ENCODE measurements at places on chromosomes 6 and 20. TPM values are rescaled to one million over a fixed set of nuclear protein-coding genes. Genes with fewer than 3 reads are reported as not detected.

GRCh38 chr6:18457065-18457737 lies 70.1 kb downstream of the RNF144B start:
- DNase-seq = peak; percentile 28

GRCh38 chr6:37653933-37654565 lies 43.6 kb downstream of the MDGA1 start:
- DNase-seq = peak; percentile 79

- DNase-seq = no peak
These were observed 11.5 kb upstream of the CST7 start for GRCh38 chr20:24937579-24937978.

DNA sequence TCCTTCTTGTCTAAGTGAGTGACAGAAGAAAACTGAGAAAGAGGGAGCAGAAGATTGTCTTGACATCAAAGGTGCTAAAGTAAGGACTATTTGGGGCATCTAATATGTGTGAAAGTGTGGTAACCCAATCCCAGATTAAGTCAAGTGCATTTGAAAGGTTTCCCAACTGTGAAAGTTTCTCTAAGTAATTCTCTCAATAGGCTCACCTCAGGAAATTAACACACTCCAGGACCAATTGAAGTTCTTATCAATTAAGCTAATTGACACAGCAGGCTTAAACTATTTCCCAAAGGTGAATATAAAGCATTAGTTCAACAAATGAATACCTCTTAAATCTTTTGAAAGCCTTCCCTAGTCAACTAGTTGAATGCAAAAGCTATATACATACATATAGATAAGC lies 212.8 kb upstream of the FUT9 start:
- DNase-seq = peak; percentile 47

DNA sequence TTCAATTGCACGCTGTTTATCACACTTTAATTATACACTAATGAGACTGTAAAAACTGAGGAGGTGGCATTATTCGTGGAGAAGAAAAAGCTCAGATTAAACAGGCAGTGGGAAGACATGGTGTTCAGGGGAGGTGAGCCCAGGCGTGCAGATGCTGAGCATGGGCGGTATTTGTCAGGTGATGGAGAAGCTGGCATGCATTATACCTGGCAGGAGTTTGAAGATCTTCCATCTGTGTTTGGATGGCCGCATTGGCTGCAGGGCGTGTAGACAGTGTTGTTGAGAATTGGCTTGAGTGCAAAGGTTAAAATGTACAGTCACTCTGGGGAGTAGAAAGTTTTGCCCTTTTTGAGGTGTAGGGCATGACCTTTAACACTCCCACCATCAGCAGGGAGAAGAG lies 213.8 kb downstream of the ERMARD start:
- no peak for DNase-seq

DNA sequence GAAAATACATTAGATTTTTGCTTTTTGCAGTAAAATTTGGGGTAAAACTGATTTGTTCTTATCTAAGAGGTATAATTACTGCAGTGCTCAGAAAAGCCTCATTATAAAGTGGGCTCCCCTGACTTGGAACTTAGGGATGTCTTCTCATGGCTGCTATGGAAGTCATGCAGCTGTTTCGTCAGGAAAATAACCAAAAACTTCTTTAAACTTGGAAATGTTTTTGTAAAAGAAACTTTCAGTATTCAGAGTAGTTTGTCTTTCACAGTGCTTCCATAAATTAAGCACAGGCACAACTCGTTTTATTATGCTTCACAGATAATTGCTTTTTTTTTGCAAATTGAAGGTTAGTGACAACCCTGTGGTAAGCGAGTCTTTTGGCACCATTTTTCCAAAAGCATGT lies 6.8 kb downstream of the MAPK14 start:
- no peak for DNase-seq

- DNase-seq = peak; percentile 66
These were observed 30.8 kb downstream of the SF3B5 start for GRCh38 chr6:144064402-144065212.

DNA sequence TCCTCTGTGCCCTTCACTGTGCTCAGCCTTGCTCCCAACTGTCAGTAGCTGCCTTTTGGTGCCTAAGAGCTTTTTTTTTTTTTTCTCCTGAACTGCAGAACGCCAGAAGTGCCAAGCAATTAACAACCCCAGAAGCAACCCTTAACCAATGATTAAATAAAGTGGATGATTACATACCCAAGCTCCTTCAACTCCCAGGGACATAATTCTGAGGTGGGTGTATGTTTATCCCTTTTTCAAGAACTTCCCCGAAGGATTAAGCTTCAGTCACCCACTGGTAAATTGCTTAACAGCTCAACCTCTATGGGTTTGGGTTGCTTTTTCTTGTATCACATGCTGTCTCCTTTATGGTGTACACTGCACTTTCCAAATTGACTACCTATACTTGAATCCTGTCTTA lies 41.1 kb downstream of the KLHL31 start:
- DNase-seq = no peak

DNA sequence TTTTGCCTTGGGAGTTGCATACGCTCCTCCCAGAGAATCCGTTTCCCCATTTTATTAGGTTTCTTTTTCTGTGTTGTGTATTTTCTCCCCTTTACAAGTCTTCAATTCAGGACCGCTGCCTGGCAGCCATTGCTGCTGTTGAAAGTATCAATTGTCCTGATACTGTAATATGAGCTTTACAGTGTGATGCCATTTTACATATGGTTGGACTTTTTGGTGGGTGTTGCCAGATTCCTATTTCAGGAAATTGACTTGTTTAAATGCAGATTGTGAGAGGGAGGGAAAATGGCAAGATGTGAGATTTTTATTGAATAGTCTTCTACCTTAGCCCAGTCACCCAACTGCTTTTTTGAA lies 1.2 kb downstream of the PANK2 start:
- DNase-seq = peak; percentile 55

DNA sequence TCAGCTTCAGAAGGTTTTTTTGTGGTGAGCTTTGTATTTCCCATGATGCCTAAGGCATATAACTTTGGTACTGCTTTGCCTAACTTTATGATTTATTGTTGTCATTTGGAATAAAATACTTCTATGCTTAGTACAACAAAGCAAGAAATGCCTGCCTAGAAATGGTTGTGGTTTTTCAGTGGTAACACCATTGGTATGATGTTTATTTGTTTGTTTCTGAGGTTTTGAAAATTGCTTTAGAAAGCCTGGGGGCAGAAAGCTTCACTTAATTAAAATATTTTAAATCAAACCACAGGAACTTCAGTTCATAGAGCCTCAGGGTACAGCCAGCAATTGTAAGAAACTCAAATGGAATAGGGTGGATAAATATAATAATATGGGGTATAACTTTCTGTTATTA lies 351.2 kb upstream of the MAP3K7 start:
- no peak for DNase-seq

- no peak for DNase-seq
These were observed 154.7 kb downstream of the ERMARD start for GRCh38 chr6:169906004-169906687.

GRCh38 chr20:20668639-20669038 lies 43.8 kb downstream of the RALGAPA2 start:
- DNase-seq = no peak

DNA sequence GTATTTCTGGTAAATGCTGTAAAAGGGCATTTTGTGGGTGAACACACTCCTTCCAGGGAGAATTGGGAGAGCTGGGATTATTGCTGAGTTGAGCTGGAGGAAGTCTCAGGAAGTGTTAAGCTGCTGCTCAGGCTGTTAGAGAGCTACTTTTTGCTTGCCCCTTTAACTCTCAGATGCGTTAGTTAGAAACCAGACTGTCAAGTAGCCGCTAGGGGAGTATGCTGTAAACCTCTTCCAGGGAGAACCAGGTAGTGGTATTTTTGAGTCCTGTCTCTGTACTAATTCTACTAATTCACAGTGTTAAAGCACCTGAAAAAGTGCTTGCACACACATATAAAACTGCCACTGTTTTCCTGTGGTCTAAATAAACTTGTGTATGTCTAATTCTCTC lies 6.6 kb upstream of the GFRAL start:
- peak; percentile 3 for DNase-seq

GRCh38 chr20:59441306-59441705 lies 140.9 kb downstream of the EDN3 start:
- DNase-seq = no peak

DNA sequence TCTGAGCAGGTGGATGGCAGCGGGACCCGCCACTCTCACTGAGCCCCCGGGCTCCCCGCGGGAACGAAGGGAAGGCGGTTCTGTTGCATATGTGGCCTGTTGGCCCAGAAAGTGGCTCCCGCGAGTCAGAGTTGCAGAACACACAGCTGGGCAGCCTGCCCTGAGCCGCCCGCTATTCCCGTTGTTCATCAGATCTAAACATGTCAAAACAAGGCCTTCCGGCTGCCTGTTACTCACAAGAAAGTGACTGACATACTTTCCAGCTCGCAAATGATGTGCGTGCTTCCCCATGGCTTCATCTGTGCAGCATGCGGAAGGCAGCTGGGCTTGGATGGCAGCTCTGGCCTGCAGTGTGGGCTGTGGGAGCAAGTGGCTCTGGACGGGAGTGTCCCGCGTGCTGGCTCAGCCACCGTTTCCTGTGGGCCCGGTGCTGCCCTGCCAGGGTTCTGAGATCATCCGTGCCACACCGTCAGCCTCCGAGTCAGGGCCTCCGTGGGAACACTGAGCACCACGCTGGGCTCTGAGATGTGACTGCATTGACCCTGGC lies 227.3 kb downstream of the ERMARD start:
- no peak for DNase-seq

DNA sequence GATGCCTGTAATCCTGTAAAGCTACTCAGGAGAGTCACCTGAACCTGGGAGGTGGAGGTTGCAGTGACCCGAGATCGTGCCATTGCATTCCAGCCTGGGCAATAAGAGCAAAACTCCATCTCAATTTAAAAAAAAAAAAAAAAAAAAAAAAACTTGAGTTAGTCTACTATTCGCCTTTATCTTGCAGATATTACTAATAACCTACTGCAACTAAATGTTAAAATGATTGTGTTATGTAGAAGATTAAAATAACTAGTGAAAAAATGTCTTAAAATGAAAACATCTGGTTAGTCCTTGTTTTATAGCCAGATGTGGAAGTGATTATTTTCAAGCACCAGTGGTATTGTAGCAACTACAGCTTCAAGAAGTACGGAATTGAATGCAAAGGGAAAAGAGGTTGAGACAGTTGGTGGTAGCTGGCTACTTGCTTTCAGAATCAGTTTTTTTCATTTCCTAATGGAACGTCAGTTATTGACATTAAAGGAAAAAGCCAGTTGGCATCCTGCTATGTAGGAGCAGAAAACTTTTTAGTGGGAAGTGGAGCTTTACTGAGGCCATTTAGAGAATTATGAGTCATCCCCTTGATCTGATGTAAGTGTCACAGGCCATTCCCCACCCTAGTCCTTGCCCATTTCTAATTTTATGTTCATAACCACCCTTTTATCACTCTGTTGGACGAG lies 43.8 kb upstream of the DYNLRB1 start:
- DNase-seq = no peak

DNA sequence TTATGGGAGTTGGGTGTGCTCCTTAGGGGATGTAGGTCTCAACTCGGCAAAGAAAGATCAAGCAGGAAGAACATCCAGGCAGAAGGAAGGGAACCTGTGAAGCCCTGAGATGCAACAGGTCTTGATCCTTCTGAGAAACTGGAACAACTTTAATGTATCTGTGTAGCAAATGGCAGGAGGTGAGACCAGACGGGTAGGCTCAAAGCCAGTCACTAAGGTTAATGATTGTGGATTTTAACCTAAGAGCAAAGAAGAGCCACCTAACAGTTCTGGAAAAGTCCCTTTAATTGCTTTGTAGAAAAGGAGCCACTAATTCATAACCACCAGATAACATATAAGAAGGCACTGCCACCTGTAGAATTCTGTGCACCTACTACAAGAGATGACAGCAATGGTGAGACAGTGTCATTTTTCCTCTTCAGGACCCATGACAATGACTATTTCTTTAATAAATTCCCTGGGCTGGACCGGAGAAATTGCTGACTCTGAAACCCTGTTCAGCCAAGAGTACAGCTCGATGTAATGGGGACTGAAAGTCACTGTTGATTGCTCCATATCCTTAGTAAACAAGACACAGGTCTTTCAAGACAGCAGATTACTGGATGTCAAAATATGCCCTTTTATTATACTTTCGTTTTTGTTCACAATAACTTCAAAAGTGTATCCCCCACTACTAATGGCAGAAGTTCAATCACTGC lies 326.2 kb downstream of the CBLN4 start:
- DNase-seq = no peak

DNA sequence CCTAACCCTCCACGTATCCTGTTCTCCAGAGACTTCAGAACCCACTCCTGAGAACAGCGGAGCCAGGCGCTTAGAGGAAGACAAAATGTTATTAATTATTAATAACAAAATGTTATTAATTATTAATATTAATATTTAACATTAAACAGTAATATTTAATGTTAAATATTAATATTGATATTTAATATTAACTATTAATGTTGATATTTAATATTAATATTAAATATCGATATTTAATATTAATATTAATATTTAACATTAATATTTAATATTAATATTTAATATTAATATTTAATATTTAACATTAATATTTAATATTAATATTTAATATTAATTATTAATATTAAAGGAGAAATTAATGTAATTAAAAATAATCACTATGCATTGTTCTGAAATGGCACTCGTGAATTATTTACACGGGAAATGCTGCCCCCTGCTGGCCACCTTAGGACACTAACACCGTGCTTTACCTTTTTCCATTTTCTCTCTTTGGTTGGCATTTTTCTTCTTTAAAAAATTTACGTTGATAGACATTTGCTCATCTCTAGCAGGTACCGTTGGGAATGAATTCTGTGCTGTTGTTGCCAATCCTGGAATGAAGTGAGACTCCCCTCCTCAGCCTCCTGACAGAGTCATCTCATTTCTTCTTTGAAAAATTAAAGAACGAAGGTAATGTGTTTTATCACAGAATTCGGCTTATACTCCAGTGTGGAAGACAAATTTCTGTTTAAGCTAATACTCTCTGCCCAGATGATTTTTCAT lies 7.5 kb upstream of the GGTLC1 start:
- peak; percentile 57 for DNase-seq

DNA sequence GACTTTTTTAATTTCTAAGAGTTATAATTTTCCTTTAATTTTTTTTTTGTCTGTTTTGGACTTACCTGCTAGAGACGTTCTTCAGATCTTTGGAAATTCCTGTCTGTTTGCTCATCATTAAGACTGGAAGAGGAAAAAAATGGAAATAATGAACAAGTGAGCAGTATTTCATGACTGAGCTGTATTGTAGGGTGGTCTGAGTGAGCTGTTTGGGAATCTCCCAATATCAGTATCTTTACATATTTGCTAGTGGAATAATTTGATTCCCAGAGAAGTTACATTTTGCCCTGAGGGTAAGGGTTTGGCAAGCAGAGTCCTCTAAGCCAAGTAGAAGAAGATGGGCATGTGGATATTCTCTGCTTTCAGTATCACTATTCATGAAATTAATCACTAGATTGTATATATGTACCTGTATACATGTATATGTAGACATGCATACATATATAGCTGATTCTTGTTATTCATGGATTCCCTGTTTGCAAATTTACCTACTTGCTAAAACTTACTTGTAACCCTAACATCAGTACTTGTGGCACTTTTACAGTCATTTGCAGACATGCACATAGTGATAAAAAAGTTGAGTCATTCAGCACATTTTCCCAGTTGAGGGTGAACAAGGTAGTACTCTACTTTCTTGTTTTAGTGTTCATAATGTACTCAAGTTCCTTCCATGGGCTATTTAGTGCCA lies 13.5 kb downstream of the ZC2HC1B start:
- no peak for DNase-seq

The GINS1 gene
- total RNA-seq = 65.4 TPM

The CD40 gene
- total RNA-seq = 9.9 TPM

The ZNF334 gene
- total RNA-seq = 15.2 TPM

The FOXC1 gene
- total RNA-seq = 0.27 TPM

The MUC21 gene
- not detected for total RNA-seq

The PLTP gene
- total RNA-seq = 141 TPM

The C6orf163 gene
- 3.1 TPM for total RNA-seq

All from GM23338 (cell line).